ENCODE measurements at places on chromosomes 7 and 10.

GRCh38 chr10:125962200-125962599 is 65.8 kb downstream of the FANK1 start:
- no peak for DNase-seq

- DNase-seq, result no peak
Observed at GRCh38 chr10:125121003-125121402, 39.4 kb downstream of the CTBP2 start.

GRCh38 chr10:18710201-18710653 is 51.0 kb downstream of the ARL5B start:
- DNase-seq, result no peak

DNA sequence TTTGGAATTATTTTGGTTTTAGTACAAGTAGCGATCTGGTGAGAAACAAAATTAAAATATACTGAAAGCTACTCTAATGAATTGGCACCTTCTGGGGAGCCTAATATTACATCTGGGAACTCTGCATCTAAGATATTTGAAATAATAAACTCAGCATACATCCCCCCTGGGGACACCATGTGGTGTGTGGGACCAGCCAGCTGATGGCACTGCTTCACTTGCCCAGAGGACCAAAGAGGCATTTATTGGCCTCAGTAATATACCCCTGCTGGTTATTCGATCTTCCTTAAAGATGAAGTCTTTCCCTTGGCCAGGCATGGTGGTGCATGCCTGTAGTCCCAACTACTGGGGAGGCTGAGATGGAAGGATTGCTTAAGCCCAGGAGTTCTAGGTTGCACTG is 195.1 kb upstream of the AUTS2 start:
- no peak for DNase-seq

DNA sequence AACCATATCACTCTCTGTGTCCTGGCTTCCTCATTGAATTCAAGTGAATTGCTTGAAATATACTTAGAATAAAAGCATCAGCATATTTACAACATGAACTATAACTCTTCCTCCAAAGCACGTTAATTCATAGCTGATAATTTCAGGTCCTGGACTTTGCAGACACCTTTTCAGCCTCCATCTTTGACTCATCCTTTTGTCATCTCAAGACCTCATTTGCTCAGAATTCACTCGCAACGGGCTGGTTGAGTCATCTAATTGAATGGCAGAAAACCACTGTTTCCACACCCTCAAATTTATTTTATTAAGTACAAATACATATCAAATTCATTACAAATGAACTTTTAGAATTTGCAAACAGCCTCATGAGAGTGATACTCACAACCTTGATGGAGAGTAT is 545.7 kb downstream of the GATA3 start:
- DNase-seq, result no peak

GRCh38 chr7:134425777-134426176 is 33.1 kb downstream of the AKR1B1 start:
- no peak for DNase-seq

DNA sequence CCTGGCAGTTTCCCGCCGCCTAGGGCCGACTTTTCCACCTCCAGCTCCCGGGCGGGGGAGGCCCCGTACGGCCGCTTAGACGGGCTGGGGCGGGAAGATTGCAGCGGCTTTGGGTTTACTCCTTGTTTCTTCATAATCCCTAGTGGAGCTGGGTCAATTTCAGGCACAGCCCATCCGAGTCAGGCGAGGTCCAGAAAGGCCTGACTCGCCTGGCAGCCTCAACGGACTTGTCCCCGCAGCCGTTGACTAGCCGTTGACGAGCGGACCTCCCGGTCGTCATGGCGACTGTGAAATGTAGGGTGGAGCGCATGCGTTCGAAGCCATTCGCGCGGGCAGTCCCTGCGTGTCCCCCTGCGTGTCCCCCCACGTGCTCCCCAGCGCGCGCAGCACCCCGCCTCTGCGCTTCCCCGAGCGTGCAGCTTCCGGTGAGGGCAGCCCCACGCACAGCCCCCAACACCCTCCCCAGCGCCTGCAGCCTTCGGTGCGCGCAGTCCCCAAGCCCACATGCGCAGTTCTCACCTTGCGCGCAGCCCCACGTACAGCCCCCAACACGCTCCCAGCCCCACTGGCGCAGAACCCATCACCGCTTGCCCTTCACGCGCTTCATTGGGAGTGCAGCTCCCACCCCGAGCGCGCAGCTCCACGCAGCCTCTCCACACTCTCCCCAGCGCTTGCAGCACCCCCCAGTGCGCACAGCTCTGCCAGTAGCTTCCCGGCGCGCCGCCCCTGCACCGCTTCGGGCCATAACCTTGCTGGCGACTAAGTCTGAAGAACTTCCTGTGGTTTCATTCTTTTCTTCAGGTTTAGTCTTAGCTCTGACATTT is 67.8 kb downstream of the TBX20 start:
- DNase-seq, result peak; percentile 34

DNA sequence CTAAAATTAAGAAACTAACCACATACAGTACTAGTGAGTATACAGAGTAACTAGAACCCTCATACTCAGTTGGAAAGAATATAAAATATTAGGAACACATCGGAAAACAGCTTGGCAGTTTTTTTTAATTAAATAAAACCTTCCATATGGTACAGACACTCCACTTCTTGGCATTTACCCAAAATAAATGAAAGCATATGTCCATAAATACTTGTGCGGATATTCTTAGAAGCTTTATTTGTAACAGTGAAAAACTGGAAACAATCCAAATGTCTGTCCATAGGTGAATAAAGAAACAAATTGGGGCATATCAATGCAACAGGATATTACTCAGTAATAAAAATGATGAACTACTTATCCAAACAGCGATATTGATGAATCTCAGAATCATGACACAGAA is 410.0 kb downstream of the HTR7 start:
- DNase-seq, result no peak

- DNase-seq, result no peak
Observed at GRCh38 chr7:27656724-27657123, 6.0 kb downstream of the HIBADH start.

- DNase-seq, result no peak
Observed at GRCh38 chr7:101535351-101535751, 93.7 kb downstream of the MYL10 start.

GRCh38 chr10:60031664-60032063 is 125.3 kb upstream of the CCDC6 start:
- DNase-seq, result no peak

GRCh38 chr7:84328571-84328970 is 134.0 kb upstream of the SEMA3A start:
- no peak for DNase-seq

- DNase-seq, result no peak
Observed at GRCh38 chr7:100266576-100267354, 40.7 kb upstream of the SPDYE3 start.

GRCh38 chr7:41699516-41699915 is 3.4 kb downstream of the INHBA start:
- DNase-seq, result no peak

- no peak for DNase-seq
Observed at GRCh38 chr7:88377434-88377833, 70.7 kb upstream of the STEAP4 start.

DNA sequence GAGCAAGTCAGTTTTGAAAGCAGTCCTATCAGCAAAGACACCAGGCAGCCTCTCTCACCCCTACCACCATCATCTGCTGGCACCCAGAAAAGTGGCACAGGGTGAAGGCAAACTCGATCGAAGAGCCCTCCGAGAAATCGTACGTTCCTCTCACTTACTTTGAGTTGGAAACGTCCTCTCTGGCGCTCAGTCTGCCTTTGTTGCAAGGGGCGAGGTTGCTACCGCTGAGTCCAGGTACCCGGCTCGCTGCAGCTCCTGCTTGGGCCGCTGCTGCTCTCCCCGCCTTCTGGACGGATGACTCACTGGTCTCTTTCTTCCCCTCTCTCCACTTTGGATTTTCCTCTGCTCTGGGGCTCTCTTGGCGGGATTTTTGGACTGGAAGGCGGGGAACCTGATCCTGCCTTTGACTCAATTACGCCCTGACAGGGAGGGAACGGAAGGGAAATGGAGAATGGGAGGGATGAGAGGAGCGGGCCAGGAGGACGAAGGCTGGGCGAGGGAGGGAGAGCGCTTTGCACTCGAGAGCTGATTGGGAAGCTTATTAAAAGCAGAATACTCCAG is at the start of gene PTN:
Gene PTN (minus strand): TSS at position 453 of the 561 bp plus-strand sequence. CDS start 88,760 bp downstream, outside the sequence.
- no peak for DNase-seq

GRCh38 chr7:117386110-117386706 is 41.1 kb downstream of the ASZ1 start:
- no peak for DNase-seq

GRCh38 chr7:74240482-74240881 is 13.7 kb downstream of the RFC2 start:
- DNase-seq, result no peak

- no peak for DNase-seq
Observed at GRCh38 chr10:10038348-10038747, 979.3 kb upstream of the CELF2 start.

- no peak for DNase-seq
Observed at GRCh38 chr10:99927721-99928280, 81.9 kb downstream of the DNMBP start.

DNA sequence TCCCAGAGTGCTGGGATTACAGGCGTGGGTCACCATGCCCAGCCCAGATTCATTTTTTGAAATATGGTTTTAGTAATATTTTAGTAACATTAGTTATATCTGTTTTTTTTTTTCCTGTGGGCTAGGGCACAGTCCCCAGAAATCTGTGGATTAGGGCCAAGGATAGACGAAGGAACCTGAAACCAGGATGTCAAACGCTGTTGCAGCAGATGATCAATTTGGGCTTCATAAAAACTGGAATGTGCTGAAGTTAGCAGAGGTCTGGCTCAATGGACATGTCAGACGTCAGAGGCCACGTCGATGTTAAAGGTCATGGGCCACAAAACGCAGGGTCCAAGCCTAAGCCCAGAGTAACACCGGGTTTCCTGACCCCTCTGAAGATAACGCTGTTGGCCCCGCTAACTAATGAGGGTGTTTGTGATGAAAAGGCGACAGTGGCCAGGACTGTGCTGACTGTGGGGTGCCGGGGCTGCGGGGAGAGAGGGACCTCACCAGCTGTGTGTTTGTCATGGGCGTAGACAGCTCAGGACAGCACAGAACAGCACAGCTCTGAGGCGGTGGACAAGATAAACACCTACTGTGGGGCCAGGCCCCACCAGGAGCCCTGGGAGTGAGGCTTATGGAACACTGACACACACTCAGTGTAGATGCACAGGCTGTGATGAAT is 23.8 kb upstream of the GTPBP4 start:
- no peak for DNase-seq

DNA sequence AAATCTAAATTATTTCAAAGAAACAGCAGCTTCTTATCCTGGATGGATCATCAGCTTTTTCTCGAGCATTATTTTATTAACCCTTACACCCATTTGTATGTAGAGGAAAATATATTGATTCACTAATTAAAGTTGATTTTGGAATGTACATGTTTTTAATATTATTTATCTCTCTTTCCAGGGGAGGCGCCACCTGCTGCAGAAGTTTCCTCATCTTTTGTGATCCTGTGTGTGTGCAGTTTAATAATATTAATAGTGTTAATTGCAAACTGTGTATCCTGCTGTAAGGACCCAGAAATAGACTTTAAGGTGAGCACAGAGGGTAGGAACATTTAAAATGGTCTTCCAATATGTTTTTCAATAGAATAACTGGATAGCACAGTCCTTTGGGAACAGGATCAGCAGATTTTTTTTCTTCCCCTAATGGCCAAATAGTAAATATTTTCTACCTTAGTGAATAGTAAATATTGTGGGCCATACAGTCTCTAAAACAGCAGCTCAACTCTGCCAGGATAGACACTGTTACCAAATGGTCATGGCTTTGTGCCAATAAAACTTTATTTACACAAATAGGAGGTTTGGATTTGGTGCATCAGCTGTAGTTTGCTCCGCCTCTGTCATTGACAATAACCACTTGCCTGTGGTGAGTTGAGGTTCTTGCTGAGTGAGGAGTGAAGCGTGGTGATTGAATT is 30.6 kb downstream of the LMTK2 start:
- DNase-seq, result no peak

- peak; percentile 22 for DNase-seq
Observed at GRCh38 chr10:79385804-79386531, 38.7 kb downstream of the PPIF start.

DNA sequence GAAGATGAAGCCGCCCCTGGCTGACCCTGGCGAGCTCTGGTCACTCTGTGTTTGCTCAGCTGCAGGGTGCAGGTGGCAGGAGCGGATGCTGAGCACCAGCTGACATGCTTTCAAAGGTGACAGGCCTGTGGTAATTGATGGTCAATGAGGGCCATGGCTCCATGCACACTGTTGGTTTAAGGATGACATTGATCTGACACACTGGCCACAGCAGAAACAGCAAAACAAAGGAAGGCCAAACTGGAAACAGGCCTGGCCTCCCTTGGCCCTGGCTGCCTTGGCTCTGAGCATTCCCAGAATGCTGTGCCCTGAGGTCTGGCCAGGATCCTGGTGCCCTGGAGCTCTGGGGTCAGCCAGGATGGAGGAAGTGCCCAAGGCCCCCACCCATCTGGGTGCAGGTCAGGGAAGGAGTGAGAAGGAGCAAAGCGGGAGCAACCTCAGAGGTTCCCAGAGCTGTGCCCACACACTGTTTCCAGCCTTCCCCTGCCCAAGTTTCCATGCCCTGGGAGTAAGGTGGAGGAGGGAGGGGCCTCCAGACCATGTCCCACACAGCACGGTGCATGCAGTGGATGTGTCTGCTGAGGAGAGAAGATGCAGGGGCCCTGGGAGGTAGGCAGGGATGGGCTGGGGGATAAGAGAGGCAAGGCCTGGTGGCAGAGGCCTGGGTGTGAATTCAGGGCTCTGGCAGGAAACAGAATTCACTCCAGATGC is 302.2 kb downstream of the RPS24 start:
- DNase-seq, result peak; percentile 5

- DNase-seq, result no peak
Observed at GRCh38 chr7:69349291-69349690, 249.0 kb upstream of the AUTS2 start.

DNA sequence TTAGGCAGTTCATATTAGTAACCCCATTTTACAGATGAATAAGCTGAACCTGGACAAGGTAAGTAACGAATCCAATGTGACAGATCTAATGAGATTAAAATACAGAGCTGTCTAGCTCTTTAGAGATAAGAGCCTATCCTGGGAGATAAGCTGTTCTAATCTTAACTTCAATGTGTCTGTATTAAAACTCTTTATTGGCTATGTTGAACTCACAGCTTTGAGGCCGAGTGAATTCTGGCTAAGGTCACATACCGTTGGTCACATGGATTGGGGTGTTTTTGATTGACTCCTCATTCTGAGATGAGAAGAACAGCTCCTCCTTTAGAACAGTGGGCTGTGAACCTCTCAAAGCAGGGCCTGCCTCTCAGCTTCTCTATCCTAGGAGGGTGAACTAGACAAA is 113.4 kb upstream of the EEPD1 start:
- DNase-seq, result no peak

DNA sequence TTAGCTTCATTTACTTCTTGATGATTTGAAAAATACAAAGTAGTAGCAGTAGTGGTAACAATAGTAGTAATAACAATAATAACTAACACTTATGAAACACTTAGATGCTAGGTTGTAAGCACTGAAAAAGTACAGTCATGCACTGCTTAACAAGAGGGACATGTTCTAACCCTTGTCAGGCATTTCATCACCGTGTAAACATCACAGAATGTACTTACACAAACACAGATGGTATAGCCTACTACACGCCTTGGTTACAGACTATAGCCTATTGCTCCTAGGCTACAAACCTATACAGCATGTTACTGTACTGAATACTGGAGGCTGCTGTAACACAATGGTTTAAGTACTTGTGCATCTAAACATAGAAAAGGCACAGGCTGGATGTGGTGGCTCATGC is 60.6 kb downstream of the PUS7 start:
- no peak for DNase-seq

Data from stimulated activated CD8-positive, alpha-beta memory T cell treated with anti-CD3 and anti-CD28 coated beads, Interleukin-4, amount 100 ng/mL, for 48 hours (primary cell).